ENCODE measurements at places on chromosomes 3 and 15. TPM values are rescaled to one million over a fixed set of nuclear protein-coding genes. Genes with fewer than 3 reads are reported as not detected.

Gene UROC1
- not detected for total RNA-seq

- no peak overlapping the region for H3K27ac ChIP-seq
- no peak overlapping the region for H3K4me3 ChIP-seq
- peaks cover 25% of the 10 kb centered on the region for H3K27me3 ChIP-seq
- no peaks in the 10 kb centered on the region for H3K4me1 ChIP-seq
- no peak for DNase-seq
- no peaks in the 10 kb centered on the region for H3K36me3 ChIP-seq
Observed at GRCh38 chr3:37902674-37903073, 41.0 kb downstream of the CTDSPL start.

Gene LRTM1
- not detected for total RNA-seq

DNA sequence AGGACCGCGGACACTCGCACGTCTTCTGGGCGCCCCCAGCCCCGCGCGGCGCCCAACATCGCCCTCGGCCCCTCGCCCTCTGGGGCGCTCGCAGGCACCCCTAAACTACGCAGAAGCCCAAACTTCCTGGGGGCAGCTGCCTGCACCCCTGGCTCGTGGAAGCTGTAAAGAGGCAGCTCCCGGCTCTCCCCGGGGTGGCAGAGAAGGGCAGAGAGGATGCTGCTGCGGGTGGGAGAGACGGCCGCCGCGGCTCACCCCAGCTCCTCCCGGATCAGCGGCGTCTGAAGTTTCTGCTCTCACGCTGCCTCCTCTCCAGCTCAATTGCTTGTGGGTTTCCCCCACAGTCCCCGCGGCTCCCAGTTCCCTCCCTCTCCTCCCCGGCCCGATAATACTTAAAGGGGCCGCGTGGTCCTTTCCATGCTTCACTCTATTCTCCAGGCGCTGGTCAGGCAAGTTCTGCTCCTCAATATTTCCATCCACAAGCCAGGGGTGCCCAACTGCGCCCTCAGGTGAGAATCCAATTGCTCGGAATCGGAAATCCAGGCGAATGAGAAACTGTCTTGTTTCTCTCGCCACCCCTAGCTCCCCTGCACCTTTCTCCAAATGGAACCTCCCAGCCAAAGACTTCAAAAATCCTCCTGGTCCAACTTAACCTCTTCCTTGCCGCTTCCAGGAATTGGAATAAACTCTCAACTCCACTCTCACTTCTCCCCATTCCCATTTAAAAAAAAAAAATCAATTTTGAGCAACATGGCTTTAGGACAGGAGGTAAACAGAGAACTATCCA, 748.5 kb downstream of the ROBO1 start:
- H3K4me3 ChIP-seq: no peak overlapping the region
- H3K27me3 ChIP-seq: peaks cover 6% of the 10 kb centered on the region
- peaks cover 6% of the 10 kb centered on the region for H3K4me1 ChIP-seq
- DNase-seq: no peak

Gene RHCG
- not detected for total RNA-seq
